ENCODE measurements at places on chromosomes 2 and 18.

DNA sequence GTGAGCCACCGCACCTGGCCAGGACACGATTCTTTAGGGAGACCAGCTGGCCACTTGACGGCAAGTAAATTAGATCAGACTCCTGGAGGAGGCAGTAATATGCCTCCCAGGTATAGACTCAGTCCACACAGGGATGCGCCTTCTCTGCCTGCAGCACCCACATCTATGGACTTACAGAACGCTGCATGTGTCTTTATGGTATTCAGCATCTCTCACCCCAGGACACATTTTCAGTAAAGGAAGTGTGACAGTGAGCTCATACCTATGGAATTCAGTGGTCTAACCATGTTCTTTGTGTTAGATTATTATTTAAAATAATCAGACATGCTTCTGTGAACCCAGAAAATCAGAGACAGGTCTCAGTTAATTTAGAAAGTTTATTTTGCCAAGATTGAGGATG is 5.9 kb upstream of the NARS1 start:
- DNase-seq = no peak

- no peak for DNase-seq
Observed at GRCh38 chr18:63152096-63152495, 167.5 kb downstream of the BCL2 start.

DNA sequence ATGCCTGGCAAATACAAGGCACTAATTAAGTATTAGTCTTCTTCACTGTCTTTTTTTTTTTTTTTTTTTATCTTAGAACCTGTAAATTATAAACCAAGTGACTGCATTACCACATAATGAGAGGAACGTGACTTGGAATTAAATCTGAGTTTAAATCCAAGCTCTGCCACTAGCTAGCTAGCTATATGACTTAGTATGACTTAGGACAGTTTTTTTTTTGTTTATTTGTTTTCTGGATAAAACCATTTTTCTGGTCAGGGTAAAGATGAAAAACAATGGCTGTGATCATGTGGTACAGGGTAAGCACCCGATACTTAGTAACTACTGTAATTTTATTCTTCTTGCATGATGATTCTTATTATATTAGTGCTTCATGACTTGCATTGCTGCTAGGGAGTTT is 191.8 kb upstream of the LRRTM1 start:
- DNase-seq = no peak

GRCh38 chr2:126221506-126221905 is 434.5 kb upstream of the GYPC start:
- DNase-seq = no peak

DNA sequence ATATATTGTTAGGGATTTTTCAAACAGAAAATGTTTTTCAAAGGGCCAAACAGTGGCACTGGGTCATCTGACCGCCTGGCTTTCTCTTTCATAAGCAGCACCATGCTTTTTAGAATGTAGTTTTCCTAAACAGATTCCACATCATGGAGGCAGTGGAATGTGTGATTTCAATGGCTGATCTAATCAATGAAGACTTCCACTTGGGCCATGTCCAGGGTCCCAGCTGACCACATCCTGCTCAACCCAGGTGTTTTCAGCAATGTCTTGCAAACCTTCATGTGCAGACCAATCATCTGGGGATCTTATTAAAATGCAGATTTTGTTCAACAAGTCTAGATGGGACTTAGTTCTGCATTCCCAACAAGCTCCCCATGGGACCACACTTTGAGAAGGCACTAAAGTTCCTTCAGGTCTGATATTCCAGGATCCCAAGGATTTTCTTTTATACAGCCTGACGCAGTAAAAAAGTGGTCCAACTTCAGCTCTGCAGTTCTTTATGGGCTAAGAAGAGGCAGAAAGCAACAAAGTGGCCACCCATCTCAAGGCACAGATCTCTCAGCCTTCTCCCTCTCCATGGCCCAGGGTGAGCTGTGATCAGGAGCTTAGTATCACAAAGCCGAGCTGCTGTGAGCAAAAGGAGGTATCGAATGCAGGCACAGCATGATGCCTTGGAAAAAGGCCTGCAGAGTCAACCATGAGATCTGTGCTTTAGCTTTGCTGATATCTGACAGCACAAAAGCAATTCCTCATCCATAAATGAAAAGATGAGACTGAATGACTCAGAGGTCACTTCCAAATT is 3.7 kb downstream of the ALKAL2 start:
- no peak for DNase-seq

DNA sequence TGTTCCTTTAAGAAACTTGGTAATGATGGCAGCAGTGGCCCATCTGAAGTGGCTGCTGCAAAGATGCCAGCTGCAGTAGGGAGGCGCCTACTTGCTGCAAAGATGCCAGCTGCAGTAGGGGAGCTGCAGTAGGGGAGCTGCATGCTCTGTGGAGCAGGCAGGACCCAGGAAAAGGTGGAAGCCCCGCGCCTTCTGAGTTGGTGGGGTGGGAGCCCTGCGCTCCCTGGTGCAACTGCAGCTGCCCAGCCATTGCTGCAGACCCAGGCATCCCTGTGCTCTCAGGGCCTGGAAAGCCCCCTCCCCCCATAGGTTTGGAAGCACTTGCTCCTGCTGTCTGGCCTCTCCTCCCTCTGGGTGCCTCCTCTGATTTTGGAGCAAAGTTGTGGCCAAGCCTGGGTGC is 155.3 kb downstream of the DPP4 start:
- no peak for DNase-seq

GRCh38 chr2:29743516-29743915 is 177.9 kb downstream of the ALK start:
- DNase-seq = no peak

GRCh38 chr2:180677200-180677599 is 303.2 kb upstream of the UBE2E3 start:
- DNase-seq = no peak

DNA sequence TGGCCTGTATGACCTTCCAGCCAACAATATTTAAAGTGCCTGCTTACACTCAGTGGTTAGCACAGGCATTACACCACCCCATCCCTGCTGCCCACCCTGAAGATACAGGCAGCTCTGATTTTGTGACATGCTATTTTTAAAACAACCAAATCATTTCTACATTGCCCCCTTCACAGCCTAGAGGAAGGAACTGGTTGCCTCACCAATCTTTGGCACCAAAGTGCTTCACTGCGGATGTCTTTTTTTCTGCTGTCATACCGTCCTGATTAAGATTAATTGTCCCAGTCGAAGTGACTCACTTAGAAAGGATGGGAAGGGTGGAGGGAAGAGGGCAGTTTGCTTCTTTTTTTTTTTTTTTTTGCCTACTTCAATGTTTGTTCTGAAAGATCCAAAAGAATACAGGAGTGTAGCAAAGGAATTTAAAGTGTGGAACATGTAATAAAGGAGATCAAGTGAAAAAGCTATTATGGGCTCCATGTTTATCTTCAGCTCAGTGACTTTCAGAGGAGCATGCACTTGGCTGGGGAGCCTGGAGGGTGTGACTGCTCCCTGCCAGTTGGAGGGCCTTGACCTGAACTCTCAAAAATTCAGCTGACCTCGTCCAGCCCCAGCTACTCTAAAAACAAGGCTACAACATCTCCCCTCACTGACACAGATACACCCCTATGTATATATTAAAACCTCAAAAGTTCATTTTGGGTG is 501.1 kb upstream of the TNP1 start:
- DNase-seq = no peak

- no peak for DNase-seq
Observed at GRCh38 chr2:191797942-191798876, 48.7 kb downstream of the CAVIN2 start.

- no peak for DNase-seq
Observed at GRCh38 chr2:99682275-99683060, 192.7 kb upstream of the REV1 start.

GRCh38 chr18:66048406-66048805 is 297.6 kb downstream of the CDH7 start:
- DNase-seq = no peak

DNA sequence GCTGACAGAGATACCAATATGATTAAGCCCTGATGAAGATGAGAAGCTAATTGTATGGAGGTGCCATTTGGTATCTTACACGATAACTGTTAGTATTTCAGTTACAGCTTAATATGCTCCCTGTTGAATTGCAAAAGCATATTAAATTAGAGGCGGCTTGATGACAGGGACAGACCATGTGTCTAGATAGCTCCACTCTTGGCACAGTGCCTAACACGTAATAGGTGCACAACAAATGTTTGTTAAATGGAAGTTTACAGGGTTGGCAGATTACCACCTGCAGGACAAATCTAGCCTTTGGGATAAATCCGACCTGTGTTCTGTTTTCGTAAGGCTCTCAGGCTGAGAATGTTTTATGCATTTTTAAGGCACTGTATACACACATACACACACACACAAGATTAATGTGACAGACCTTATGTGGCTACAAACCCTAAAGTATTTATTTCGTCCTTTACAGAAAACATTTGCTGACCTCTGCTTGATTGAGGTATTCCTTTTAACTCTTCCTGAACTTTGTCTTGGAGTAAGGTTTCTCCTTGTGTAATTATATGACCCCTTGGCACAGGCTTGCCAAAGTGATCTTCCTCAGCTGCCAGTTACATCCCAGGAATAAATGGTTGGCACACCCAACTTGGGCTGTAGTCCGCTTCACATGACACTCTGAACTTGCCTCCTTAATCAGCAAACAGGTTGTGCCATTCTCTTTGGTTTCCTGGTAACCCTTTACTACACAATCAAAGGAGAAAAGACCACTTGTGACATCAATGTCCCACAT is 348.9 kb downstream of the HRH4 start:
- DNase-seq = no peak

GRCh38 chr18:77314511-77314910 is 64.9 kb downstream of the GALR1 start:
- DNase-seq = no peak

DNA sequence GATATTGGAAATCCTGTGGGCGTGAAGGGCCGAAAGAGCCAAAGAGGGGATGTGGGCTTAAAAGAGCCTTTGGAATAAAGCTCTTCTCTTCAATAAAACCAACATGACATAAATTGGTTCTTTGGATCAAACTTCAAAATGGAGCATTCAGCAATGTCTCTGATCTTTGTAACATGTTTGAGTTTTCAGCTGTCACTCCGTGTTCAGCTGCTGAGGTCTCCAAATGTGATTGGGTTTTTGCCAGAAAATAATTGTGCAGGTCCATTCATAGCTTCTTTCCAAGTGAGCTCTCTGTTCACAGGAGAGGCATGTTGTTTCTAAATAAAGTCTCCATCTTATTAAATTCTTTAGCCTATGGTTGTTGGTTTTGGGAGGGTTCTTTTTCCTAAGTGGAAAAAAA is 127.6 kb upstream of the CCDC68 start:
- no peak for DNase-seq

- DNase-seq = no peak
Observed at GRCh38 chr2:195572895-195573683, 83.9 kb upstream of the SLC39A10 start.

DNA sequence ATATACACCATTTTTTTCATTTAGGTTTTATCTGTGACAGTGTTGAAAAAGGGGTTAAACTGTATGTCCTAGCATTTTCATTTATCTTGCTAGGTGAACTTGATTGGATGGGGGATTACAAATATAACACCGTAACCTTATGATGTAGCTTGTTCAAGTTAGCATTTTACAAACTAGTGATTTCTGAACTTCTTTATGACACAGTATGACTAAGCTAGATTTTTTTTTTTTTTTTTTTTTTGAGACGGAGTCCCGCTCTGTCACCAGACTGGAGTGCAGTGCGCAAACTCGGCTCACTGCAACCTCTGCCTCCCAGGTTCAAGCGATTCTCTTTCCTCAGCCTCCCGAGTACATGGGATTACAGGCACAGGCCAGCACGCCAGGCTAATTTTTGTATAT is 47.1 kb downstream of the KCMF1 start:
- DNase-seq = no peak

- DNase-seq = no peak
Observed at GRCh38 chr2:98538280-98539041, 69.9 kb downstream of the COA5 start.

DNA sequence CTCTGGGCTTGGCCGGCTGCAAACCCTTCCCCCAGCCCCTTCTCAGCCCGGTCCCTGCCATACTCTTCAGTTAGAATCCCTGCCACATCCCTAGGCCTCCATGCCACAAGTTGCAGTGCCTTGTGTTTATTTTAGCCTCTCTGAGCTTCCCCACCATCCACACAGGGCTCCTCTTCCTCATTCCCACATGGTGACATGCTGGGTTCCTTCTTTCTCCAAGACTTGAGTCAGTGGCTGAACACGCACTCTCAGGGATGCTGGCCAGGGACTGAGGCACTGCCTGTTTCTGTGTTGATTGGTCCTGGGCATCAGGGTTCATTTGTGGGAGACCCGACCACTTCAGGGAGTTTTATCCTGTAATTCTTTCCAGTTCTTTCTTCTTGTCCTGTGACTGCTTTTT is 56.3 kb downstream of the KCNS3 start:
- no peak for DNase-seq

GRCh38 chr2:37653805-37654378 is 17.6 kb downstream of the CDC42EP3 start:
- DNase-seq = peak; percentile 9

- DNase-seq = peak; percentile 9
Observed at GRCh38 chr18:8610459-8610851, 1.2 kb downstream of the RAB12 start.

DNA sequence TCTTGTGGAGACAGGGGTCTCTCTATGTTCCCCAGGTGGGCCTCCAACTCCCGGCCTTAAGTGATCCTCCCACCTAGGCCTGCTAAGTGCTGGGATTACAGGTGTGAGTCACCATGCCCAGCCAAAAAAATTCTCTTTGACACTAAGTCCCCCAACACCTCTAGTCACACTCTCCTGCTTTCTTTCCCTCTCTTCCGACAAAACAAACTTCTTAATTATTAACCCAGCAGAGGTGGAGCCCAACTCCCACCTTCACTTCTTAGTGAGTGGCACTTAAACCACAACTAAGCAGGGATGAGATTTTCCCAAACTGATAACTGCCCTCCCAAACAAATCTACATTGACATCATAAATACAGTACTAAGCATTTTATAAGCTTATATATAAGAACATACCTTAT is 60.5 kb upstream of the PMAIP1 start:
- DNase-seq = no peak

DNA sequence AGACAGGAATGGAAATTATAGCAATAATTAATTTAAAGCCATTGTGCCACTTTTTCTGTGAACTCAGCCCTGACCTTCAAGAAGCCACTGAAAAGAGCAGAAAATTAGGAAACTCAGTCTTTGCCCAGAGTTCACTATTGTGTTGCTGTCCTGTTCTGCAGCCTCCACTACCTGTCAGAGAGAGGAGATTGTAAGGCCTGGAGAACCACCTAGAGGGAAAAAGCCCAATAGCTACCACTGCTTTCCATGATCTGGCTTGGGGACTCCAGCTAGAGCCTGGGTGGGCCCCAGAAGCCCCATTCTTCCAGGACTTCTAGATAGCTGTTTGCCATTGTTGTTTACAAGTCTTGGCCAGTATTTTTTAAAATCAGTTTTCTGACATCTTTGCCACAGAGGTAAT is 176.1 kb upstream of the KLF7 start:
- DNase-seq = no peak

DNA sequence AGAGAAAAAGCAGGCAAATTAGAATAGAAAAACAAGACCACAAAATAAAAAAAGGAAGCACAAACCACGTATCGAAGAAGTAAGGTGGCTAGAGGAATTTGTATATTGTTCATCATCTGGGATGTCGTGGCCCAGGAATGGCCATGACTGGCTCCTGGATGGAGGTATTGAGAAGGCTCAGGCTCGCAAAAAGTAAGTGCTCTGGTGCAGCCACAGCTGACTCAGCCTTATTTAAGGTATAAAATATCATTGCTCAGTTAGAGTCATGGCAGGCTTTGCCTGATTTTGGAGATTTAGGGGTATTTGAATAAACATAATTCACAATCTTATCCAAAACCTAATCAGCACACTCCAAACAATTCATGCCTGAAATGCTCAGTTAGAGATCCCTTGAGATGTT is 78.4 kb upstream of the FANCL start:
- no peak for DNase-seq

Data from ACHN (cell line).